Fibroblast of the aortic adventitia (primary cell): ENCODE measurements at places on chromosomes 7 and 10.
A peak's percentile ranks its signal among the peaks of the same experiment; 100 is the strongest.

- DNase-seq = peak; percentile 21
These were observed 66.1 kb downstream of the ZMYND11 start for GRCh38 chr10:201328-201771.

DNA sequence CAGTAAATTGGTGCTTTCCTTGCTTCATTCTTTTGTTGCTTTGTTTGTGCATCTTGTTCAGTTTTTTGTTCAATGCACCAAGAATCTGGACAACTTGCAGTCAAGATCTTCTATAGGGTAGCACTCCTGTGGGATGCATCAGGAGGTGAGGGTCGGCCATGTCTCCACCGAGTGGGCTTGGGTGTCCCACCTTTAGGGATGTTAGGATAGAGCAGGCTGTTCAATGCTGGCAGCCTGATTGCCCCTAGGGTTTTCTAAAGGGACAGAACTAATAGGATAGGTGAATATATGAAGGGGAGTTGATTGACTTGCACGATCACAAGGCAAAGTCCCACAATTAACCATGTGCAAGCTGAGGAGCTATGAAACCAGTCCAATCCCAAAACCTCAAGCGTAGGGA lies 109.9 kb downstream of the GLRX3 start:
- DNase-seq = no peak

GRCh38 chr7:98996150-98996552 lies 117.8 kb downstream of the TRRAP start:
- DNase-seq = no peak

- no peak for DNase-seq
These were observed 52.5 kb downstream of the FAS start for GRCh38 chr10:89043052-89043451.
